ENCODE measurements at places on chromosomes 1 and 21.

GRCh38 chr1:5910666-5911065 lies 81.6 kb downstream of the NPHP4 start:
- no peak for DNase-seq

- peak; percentile 28 for DNase-seq
Measured at GRCh38 chr1:1906185-1907097, 8.6 kb upstream of the CALML6 start.

DNA sequence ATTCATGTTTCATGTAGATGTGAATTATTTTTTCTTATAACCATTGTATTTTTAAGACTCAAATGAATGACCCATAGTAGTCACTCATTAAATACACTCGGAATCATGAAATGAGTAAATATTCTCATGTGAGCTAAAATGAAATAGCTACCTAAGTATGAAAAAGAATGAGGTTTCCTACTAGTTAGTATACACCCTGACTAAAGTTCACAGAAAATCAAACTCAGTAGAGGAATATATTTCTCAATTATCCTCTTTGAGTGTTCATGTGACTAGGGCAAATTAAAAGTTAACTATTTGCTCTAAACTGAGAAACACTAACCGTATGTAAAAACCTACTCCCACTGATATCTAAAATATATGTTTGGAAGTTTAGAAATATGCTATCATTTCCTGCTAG lies 187.8 kb downstream of the BRINP3 start:
- DNase-seq: no peak

DNA sequence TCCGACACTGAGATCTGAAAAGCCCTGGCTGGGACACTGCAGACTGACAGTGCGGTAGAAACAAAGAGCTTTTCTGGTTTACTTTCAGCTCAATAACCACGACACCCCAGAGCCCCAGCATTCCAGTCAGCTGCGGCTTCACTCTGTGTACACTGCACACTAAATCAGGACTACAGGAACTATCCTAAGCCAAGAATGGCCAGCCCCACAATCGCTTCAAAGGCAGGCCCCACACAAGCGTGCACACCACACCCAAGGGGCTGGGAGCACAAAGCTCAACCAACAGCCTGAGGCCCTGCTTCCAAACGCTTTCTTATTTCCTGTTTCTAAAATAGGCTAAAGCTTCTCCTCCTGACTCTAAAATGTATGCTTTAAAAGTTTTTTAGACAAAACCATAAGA lies 28.4 kb downstream of the URB1 start:
- no peak for DNase-seq

GRCh38 chr1:172350856-172351255 lies 69.6 kb upstream of the C1orf105 start:
- no peak for DNase-seq

GRCh38 chr1:61566177-61566576 lies 158.8 kb downstream of the TM2D1 start:
- no peak for DNase-seq

- DNase-seq: no peak
Measured at GRCh38 chr1:60133848-60134247, 60.3 kb upstream of the C1orf87 start.

- DNase-seq: no peak
Measured at GRCh38 chr1:185300152-185300551, 16.9 kb downstream of the IVNS1ABP start.

DNA sequence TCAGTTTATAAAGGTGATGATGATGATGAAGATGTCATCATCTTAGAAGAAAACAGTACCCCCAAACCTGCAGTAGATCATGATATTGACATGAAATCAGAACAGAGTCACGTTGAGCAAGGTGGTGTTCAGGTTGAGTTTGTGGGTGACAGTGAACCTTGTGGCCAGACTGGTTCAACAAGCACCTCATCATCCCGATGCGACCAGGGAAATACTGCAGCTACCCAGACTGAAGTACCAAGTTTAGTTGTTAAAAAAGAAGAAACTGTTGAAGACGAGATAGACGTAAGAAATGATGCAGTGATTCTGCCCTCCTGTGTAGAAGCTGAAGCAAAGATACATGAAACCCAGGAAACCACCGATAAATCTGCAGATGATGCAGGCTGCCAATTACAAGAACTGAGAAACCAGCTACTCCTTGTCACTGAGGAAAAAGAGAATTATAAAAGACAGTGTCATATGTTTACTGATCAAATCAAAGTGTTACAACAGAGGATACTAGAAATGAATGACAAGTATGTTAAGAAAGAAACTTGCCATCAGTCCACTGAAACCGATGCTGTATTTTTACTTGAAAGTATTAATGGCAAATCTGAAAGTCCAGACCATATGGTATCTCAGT lies 16.0 kb upstream of the CHAF1B start:
- DNase-seq: no peak

DNA sequence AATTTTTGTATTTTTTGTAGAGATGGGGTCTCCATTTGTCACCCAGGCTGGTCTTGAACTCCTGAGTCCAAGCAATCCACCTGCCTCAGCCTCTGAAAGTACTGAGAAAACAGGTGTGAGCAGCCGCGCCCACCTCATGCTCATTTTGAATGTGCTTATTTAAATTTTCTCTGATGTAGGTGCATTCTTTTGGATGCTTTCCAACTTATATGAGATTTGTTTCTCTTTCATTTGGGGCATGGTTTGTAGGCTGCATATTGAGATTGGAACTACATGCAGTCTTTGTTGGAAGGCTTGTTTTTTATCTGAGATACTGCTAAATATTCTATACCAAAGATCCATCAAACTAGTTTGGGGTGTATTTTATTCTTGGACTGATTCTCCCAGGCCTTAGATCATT lies 81.0 kb upstream of the IVNS1ABP start:
- DNase-seq: no peak

GRCh38 chr21:45011426-45011825 lies 63.0 kb upstream of the ADARB1 start:
- DNase-seq: no peak

GRCh38 chr21:29055080-29055479 lies 18.4 kb downstream of the CCT8 start:
- DNase-seq: no peak

DNA sequence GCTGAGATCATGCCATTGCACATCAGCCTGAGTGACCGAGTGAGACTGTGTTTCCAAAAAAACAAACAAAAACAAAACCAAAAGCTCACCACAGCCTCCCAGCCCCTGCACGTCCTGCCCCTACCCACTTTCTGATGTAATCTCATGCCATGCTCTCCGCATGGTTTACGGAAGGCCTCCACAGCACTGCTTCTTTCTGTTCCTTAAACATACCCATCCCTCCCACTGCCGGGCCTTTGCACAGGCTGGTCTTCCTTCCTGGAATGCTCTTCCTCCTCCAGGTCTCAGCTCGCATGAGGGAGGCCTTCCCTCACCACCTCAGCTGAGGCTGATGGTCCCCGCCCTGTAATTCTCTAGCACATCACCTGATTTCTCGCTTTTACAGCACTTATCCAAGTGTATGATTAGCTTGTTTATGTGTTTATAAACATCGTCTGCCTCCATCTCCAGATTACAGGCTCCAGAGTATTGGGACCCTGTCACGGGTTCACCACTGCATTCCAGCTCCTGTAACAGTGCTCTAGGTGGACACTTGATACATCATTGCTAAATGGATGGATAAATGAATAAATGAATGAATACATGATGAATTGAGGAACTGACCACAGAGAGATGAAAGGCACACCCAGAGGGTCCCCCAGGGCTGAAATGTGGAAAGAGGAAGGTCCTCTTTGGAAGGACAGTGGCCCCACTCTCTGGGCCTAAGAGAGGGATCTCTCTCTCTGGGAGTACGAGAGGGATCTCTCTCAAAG lies 22.1 kb downstream of the TCEA3 start:
- no peak for DNase-seq

GRCh38 chr21:15533618-15534017 lies 196.2 kb upstream of the USP25 start:
- no peak for DNase-seq

DNA sequence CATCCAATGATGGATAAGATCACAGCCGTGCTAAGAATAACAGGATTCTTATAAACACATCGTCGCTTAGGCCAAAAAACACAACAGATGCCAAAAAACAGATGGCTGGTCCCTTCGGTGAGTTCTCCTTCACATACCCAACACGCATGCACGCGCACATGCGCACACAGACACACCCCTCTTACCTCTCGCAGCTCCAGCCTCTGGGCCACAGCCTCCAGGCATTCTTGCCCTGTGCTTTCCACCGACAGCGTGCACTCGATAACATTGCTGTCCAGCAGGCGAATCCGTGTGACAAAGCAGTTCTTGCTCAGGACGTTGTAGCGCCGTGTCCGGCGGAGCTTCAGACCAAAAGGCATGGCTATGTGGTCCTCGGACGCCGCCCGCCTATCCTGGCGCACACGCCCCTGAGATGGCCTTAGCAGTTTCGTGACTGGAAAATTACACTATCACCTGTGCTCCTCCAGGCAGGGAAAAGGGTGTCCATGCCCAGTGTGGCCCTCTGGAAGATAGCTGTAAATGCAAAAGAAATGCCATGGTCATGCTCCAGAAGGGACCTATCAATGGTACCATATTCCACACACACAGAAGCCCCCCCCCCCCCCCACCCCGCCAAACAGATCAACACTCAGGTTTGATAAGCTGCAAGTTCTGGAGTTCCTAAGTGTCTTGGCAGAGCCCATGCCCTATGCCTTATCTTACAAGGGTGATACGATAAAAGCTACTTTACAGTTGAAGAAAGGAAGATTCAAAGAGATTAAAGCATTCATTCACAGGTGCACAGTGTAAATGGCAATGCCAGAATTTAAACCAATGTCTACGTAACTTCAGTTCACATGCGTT lies 86.7 kb downstream of the PTPN14 start:
- no peak for DNase-seq

- no peak for DNase-seq
Measured at GRCh38 chr1:156203331-156203730, 9.4 kb downstream of the SLC25A44 start.

Data from substantia nigra (tissue), 51 donors.